ENCODE measurements at places on chromosomes 11 and 22.
A peak's percentile ranks its signal among the peaks of the same experiment; 100 is the strongest.

GRCh38 chr11:57428643-57429042 is 1.7 kb upstream of the SLC43A3 start:
- DNase-seq: no peak
- H3K4me3 ChIP-seq: no peak overlapping the region
- H3K27me3 ChIP-seq: no peaks in the 10 kb centered on the region
- peaks cover 23% of the 10 kb centered on the region for H3K4me1 ChIP-seq

- DNase-seq: no peak
- no peak overlapping the region for H3K4me3 ChIP-seq
- no peak overlapping the region for H3K27ac ChIP-seq
- H3K36me3 ChIP-seq: no peaks in the 10 kb centered on the region
Measured at GRCh38 chr11:64885367-64886286, 7.2 kb upstream of the EHD1 start.

GRCh38 chr11:47715082-47715669 is at the start of gene AGBL2:
Gene AGBL2 (minus strand): TSS chr11:47715369. CDS start chr11:47714650, 719 bp downstream.
- peak within 1 kb of the TSS; percentile 9 for H3K27ac ChIP-seq
- H3K27me3 ChIP-seq: no peaks in the 10 kb centered on the region
- peak within 1 kb of the TSS; percentile 79 for H3K4me3 ChIP-seq

- no peaks in the 10 kb centered on the region for H3K36me3 ChIP-seq
- no peak overlapping the region for H3K27ac ChIP-seq
- no peak overlapping the region for H3K4me3 ChIP-seq
Measured at GRCh38 chr11:92149996-92150395, 74.6 kb upstream of the FAT3 start.

GRCh38 chr11:73203322-73203721 is 14.8 kb upstream of the P2RY2 start:
- DNase-seq: no peak
- H3K27me3 ChIP-seq: no peaks in the 10 kb centered on the region
- no peaks in the 10 kb centered on the region for H3K36me3 ChIP-seq
- H3K27ac ChIP-seq: no peak overlapping the region
- no peak overlapping the region for H3K4me3 ChIP-seq
- H3K4me1 ChIP-seq: no peaks in the 10 kb centered on the region

DNA sequence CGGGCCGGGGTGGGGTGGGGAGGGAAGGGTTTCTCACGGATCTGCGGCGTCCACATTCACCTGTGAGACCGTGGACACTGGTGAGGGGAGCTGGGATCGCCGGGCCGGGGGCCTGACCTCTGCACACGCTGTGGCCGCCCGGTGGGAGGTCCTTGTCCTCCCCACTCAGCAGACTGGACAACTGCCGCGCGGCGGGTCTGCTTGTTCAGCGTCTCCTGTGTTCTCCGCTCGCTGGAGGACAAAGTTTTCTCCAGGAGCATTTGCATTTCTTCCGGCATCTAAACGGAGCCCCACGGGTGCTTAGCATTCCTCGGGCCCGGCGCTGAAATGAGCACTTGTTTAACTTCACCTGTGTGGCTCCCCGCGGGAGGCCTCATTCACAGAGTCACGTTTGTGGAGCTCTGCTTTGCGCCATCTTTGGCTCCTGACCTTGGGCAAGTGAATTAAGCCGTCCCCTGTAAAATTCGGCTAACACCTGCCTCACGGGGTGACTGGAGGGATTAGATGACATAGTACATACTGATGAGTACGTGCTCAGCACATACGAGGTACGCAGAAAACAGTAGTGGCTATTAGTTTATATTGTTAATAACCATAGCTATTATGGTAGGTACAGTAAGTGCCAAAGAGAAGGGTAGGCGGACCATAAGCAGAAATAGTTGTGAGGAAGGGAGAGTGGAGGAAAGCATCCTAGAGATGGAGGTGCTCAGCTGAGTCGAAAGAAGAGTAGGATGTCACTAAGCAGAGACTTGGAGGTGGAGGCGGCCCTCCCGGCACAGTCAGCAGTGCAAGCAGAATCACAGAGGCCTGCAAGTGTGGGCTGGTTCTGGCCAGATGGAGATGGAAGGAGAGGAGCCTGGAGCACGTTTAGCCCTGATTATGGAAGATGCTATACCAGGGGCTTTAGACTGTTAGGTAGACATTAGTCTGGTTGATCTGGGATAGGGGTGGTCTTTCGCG is 885 bp downstream of the TRMU start:
- H3K4me3 ChIP-seq: peak overlapping the region; percentile 77
- peak overlapping the region; percentile 10 for H3K27ac ChIP-seq
- H3K27me3 ChIP-seq: no peaks in the 10 kb centered on the region

GRCh38 chr11:102794382-102794781 is 3.6 kb downstream of the MMP1 start:
- no peaks in the 10 kb centered on the region for H3K4me1 ChIP-seq
- H3K27me3 ChIP-seq: no peaks in the 10 kb centered on the region
- no peak overlapping the region for H3K27ac ChIP-seq
- H3K36me3 ChIP-seq: no peaks in the 10 kb centered on the region

- no peaks in the 10 kb centered on the region for H3K4me1 ChIP-seq
- no peak overlapping the region for H3K27ac ChIP-seq
- no peaks in the 10 kb centered on the region for H3K36me3 ChIP-seq
- no peaks in the 10 kb centered on the region for H3K27me3 ChIP-seq
Measured at GRCh38 chr22:16847271-16847670, 22.1 kb upstream of the XKR3 start.

GRCh38 chr11:68381716-68382115 is 69.3 kb downstream of the LRP5 start:
- no peaks in the 10 kb centered on the region for H3K27me3 ChIP-seq
- DNase-seq: no peak
- H3K27ac ChIP-seq: no peak overlapping the region

GRCh38 chr22:22748297-22748743 is 103.9 kb downstream of the GGTLC2 start:
- DNase-seq: peak; percentile 58
- H3K4me1 ChIP-seq: no peaks in the 10 kb centered on the region
- no peaks in the 10 kb centered on the region for H3K27me3 ChIP-seq

DNA sequence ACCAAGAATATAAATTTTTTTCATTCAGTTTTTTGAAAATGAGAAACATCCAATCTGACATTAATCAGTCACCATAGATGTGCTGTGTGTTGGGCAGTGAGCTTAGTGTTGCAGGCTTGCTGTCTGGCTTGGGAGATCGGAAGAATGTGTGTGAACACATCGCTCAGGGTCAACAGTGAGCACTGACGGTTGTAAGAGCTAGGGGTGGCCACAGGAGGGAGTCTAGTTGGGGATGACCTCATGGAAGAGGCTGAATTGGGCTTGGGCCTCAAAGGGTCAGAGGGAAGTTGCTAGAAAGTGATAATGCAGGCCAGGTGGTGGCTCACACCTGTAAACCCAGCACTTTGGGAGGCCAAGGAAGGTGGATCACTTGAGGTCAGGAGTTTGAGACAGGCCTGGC is 375.4 kb downstream of the DDX10 start:
- no peaks in the 10 kb centered on the region for H3K4me1 ChIP-seq
- H3K36me3 ChIP-seq: no peaks in the 10 kb centered on the region
- no peak for DNase-seq

DNA sequence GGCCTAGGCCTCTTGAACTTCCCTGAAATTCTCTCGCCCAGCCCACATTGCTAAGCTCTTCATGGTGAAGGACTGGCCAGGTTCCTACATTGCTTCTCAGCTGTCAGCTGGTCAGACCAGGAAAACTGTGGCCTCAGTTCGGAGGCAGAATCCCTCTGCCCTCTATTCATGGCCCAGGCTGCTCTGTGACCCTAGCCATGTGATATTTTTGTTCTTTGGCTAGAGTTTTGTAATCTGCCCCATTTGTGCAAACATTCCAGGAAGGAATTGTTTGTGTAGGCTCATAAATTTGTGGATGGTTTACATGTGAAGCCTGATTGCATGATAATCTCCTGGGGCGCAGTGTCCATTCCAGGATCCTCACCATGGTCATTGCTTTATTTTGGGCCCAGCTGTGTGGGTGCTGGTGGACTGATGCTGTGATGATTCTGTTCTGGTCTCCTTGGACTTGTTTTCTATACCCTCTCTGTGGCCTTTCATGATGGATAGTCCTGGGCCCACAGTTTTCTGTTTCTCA is 149.1 kb upstream of the E2F8 start:
- no peak overlapping the region for H3K27ac ChIP-seq
- no peaks in the 10 kb centered on the region for H3K36me3 ChIP-seq
- H3K4me1 ChIP-seq: peaks cover 2% of the 10 kb centered on the region
- no peaks in the 10 kb centered on the region for H3K27me3 ChIP-seq
- no peak overlapping the region for H3K4me3 ChIP-seq

DNA sequence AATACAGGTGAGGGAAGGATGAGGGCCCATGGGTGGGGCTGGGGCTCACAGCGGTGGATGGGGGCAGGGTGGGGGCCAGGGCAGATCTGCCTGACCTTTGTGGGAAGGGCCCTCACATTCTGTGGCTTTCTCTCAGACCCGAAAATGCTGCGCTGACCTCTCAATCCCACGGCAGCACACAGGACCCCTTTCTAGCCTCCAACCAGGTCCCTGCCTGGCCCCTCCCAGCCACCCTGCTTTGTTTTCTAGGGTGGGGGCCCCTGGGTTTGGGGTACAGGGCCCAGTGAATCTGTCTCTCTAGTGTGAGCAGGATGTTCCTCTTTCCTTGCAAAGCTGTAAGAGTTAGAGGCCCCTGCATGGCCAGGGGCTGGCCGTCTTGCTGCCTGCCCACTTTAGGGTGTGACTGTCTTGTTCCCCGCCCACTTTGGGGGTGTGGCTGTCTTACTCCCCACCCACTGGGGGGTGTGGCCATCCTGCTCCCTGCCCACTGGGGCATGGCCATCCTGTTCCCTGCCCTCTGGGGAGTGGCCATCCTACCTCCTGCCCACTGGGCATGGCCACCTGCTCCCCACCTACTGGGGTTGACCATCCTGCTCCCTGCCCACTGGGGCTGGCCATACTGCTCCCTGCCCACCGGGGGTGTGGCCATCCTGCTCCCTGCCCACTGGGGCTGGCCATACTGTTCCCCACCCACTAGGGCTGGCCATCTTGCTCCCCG is 11.5 kb downstream of the PARVG start:
- H3K36me3 ChIP-seq: no peaks in the 10 kb centered on the region
- no peaks in the 10 kb centered on the region for H3K27me3 ChIP-seq
- H3K4me3 ChIP-seq: no peak overlapping the region
- no peaks in the 10 kb centered on the region for H3K4me1 ChIP-seq
- no peak for DNase-seq
- H3K27ac ChIP-seq: no peak overlapping the region

GRCh38 chr11:32333320-32333991 is 101.9 kb downstream of the WT1 start:
- no peak overlapping the region for H3K27ac ChIP-seq
- H3K36me3 ChIP-seq: no peaks in the 10 kb centered on the region
- no peaks in the 10 kb centered on the region for H3K4me1 ChIP-seq
- DNase-seq: peak; percentile 78
- H3K4me3 ChIP-seq: peak overlapping the region; percentile 28

DNA sequence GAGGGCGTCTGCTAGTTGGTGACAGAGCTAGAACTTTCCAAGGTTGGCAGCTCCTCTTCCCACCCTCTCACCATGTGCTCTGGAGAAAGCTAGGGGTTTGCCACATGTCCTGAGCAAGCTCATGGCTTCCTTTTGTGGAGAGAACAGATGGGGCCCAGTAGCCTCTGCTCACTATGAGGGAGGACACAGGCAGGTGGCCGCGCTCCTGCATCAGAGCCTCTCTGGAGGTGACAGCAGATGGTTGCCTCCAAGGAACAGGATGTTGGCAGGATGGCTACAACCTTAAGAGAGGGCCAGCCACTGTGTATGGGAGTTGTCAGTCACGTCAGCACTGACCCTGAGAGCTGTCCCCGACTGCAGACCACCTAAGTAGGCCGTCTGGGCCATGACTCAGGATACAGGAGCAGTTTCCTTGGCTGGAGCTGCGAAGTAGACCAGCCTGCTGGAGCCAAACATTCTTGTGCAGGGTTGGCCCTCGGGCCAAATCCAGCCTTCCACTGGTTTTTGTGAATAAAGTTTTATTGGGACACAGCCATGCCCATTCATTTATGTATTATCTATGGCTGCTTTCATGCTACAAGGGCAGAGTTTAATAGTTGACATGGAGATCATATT is 28.0 kb downstream of the SGSM1 start:
- H3K4me1 ChIP-seq: no peaks in the 10 kb centered on the region
- no peaks in the 10 kb centered on the region for H3K27me3 ChIP-seq
- DNase-seq: no peak
- no peak overlapping the region for H3K4me3 ChIP-seq
- no peaks in the 10 kb centered on the region for H3K36me3 ChIP-seq

DNA sequence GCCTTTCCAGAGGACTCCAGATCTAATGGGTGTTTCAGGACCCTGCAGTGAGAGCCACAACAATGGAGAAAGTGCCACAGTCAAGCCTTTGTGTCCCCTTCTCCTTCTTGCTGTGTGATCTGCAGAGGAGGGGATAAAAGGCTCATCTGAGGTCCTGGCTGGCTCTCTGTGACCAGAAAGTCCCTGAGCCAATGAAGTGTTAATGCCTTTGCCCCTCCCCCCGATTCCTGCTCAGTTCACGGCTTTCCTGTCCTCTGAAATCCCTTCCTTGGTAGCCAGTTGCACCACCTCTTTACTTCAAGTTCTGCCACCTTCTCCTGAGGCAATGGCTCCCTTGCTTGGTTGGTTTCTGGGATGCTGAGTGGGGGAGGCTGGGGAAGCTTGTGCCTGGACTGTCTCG is 47.6 kb downstream of the FLI1 start:
- no peaks in the 10 kb centered on the region for H3K36me3 ChIP-seq
- no peak for DNase-seq
- H3K27ac ChIP-seq: no peak overlapping the region
- no peaks in the 10 kb centered on the region for H3K4me1 ChIP-seq

GRCh38 chr22:22709719-22710445 is 65.5 kb downstream of the GGTLC2 start:
- H3K4me1 ChIP-seq: peaks cover 10% of the 10 kb centered on the region
- DNase-seq: no peak
- no peaks in the 10 kb centered on the region for H3K36me3 ChIP-seq
- no peaks in the 10 kb centered on the region for H3K27me3 ChIP-seq

DNA sequence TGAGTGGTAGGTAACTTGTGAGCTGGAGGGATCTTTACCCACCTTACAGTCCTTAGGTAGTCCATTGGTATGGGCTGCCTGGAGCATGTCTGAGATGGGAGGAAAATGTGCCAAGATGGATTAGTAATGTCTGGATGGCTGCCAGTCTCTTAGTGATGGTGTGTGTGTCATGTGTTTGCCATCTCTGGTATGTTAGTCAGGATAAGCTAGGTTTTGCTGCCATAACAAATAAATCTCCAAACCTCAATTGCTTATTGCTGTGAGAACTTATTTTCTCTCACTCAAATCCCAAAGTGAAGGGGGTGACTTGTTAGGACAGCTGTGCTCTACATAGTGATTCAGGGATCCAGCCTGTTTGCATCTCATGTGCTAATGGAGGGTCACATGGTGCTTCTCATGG is 40.9 kb upstream of the MYEOV start:
- no peaks in the 10 kb centered on the region for H3K4me1 ChIP-seq
- no peak overlapping the region for H3K4me3 ChIP-seq
- no peak overlapping the region for H3K27ac ChIP-seq
- H3K27me3 ChIP-seq: no peaks in the 10 kb centered on the region
- no peaks in the 10 kb centered on the region for H3K36me3 ChIP-seq

GRCh38 chr11:12223771-12224536 is 113.6 kb downstream of the MICAL2 start:
- H3K4me1 ChIP-seq: peaks cover 16% of the 10 kb centered on the region
- H3K27me3 ChIP-seq: no peaks in the 10 kb centered on the region
- no peak for DNase-seq
- H3K36me3 ChIP-seq: no peaks in the 10 kb centered on the region

All from ovary (tissue), 10 donors.